ENCODE measurements at places on chromosomes 7 and 10.

GRCh38 chr10:113284635-113285034 is 268.2 kb upstream of the HABP2 start:
- DNase-seq, result no peak

GRCh38 chr10:90319188-90319914 is 538.5 kb downstream of the HTR7 start:
- DNase-seq, result no peak

DNA sequence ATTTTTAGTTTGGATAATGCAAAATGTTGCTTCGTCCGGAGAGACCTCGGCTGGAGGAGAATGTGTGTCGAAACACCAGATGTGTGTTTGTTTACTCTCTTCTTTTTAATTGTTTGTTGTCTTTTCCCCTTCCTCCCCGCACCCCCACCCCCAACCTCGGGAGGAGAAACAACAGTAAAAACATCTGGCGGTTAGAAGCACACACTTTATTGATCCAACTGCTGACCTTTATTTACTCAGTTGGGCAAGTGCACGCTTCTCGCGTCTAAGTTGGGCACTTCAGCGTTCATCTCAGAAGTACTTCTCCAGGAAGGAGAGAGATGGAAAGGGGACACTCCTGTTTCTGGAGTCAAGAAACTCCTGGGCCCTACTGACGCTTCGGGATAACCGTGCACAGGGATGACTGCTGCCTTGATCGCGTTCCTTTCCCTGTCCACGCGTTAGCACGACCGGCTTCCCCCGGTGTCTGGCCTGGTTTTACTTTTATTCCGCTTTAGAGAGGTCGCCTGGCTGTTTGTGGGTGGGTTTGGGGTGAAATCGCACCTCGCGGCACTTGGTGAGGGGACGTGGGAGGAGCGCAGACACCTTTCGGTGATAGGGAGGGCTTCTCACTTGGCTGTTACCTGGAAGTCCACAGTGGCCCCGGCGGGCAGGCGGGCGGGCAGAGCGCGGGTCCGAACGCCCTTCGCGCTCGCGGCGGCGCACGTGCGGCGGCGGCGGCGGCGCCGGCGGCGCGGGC is 168.3 kb upstream of the PPP1R3A start:
- DNase-seq, result no peak

GRCh38 chr7:136533732-136534131 is 334.7 kb upstream of the CHRM2 start:
- DNase-seq, result no peak

DNA sequence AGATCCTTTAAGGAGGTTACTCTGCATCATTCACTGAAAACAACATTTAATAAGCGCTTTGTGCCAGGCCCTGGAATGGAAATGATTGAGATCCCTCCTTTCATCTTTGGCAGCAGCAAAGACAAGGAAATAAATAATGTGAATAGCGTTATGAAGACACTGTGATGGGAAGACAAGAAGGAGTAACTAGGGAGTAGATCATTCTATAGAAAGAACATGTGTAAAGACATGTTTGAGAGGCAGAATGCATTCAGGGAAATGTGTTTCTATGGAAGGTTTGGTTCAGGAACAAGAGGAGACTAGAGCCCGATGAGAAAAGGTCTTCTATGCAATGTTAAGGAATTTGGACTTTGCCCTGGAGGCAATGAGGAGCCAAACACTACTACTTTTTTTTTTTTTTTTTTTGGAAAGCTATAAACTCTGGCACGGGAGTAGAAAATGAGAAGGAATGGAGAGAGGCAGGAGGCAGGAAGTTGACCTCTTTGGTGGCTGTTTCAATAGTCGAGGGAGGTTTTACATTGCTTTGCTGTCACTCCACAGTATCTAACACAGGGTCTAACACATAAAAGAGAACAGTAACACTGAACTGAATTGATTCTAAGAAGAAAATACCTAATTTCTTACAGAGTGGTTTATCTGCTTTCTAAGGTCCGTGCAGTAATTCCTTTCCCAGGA is 44.9 kb downstream of the SMURF1 start:
- no peak for DNase-seq

- DNase-seq, result no peak
Measured at GRCh38 chr10:119852822-119853221, 19.8 kb downstream of the MCMBP start.

DNA sequence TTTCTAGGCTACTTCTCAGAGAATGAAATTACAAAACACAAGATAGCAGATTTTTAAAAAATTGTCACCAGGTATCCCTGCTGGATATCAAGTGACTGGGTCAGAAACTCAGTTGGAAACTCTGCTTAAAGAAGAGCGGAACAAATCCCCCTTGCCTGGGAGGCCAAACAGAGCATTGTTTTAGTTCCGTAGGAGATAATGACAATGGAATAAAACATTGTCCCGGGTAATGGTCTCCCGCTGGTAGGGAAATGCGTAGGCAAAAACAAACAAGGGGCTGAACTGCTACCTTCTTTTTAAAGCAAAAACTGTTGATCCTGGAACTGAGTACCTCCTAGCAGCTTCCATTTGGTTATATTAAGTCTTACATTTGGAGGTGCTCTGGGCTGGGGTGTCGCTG is 21.3 kb upstream of the VAX1 start:
- DNase-seq, result no peak

DNA sequence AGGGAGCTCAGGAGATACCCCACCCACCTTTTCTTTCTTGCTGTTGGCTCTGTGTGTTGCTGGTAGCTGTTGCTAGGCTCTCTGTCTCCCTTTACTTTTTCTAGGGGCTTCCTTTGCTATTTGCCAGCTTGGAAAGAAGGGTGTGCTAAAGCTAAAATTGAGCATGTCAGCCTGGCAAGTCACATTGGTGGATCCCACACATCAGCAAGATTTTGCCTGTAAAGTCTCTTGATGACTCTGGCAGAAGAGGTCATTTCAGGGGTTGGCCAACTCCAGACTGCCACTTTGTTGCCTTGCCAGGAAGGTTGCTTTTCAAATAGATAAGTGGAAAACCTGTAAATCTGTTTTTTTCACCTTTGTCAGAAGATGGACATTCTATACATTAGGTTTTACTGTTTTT is 9.9 kb downstream of the CCNY start:
- no peak for DNase-seq

GRCh38 chr7:129091484-129092002 is 36.6 kb upstream of the TNPO3 start:
- peak; percentile 58 for DNase-seq

DNA sequence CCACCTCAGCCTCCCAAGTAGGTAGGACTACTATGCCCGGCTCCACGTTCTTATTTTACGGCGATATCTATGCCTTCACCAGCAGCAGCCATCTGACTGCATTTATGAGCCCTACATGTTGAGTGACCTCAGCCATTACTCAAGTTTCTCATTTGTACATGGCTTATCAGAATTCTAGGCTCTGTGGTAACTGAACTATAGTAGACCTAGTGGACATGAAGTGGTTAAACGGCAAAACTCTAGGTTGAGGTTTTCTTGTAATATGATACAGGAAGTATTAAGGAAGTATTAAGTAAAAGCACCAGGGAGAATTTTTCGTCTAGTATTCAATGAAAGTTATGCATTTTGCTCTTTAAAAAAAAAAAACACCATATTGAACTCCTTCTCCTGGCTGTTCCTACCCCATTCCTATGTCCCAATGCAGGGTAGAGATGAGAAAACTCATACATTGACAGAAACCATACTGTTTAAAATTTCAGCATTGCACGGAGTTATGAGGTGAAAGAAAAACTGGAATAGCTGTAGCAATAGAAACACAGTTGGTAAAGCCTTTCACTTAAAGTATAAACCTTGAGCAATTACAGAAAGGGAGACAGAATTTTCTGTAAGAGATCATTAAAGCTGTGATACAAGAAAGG is 39.8 kb upstream of the EPC1 start:
- DNase-seq, result no peak

- DNase-seq, result no peak
Measured at GRCh38 chr10:104333032-104333727, 5.1 kb downstream of the ITPRIP start.

GRCh38 chr7:1721047-1721690 is 51.1 kb downstream of the ELFN1 start:
- DNase-seq, result no peak

- no peak for DNase-seq
Measured at GRCh38 chr7:31933481-31933880, 136.7 kb downstream of the PDE1C start.

DNA sequence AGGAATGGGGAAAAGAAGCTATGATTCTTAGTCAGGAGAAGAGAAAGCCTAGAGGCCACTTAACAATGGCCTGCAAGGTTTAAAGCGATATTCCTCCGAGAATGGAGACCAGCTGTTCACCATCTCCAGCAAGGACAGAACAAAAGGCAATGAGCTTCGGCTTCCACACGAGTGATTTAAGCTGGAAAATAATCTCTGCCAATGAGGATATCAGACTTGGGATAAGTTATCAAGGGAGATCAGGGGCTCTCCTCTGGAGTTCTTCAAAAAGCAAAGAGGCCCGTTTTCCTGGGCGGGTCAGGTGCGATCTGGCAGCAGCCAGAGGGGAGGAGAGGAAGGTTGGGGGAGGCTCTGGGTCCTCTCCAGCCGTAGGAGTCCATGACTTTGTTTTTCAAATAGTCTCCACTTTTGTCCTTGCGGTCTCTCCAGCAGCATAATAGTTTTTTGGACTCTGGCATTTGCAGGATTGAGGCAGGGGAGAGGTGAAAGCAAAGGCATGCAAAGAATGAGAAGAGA is 211.3 kb downstream of the SKIDA1 start:
- no peak for DNase-seq

DNA sequence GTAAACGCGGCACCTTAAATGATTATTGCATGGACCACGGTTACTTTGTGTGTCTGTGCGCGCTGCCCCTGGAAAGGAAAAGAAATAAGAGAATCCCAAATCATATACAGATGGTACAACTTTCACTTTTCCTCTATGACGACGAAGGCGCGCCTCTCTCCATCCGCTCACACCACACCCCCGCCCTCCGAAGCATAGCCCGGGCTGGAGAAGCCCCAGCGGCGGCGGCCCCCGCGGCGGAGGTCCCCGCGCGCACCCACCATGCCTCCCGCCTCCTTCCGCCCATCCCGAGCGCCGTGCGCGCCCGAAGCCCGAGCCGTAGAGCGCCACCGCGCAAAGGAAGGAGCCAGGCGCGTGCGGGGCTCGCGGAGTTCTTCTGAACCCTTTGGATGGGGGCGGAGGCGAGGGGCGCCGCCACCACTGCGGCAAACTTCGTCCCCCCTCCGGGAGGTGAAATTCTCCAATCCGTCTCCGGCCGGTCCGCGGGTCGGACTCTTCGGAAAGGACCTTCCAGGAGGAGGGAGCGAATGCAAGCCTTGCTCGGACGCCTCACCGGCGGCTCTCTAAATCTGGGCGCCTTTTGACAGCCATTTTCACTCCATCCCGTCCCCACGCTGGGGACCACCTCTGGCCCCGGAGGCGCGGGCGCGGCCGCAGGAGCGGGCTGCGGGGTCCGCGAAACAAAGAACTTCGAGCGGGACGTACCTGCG is 588 bp downstream of the GLI3 start:
- DNase-seq, result no peak
